ENCODE measurements at places on chromosomes 16 and 17.

- no peak for DNase-seq
These were observed 11.0 kb downstream of the ACSM3 start for GRCh38 chr16:20774703-20775362.

- DNase-seq: no peak
These were observed 56.4 kb downstream of the SLC6A2 start for GRCh38 chr16:55711959-55712876.

DNA sequence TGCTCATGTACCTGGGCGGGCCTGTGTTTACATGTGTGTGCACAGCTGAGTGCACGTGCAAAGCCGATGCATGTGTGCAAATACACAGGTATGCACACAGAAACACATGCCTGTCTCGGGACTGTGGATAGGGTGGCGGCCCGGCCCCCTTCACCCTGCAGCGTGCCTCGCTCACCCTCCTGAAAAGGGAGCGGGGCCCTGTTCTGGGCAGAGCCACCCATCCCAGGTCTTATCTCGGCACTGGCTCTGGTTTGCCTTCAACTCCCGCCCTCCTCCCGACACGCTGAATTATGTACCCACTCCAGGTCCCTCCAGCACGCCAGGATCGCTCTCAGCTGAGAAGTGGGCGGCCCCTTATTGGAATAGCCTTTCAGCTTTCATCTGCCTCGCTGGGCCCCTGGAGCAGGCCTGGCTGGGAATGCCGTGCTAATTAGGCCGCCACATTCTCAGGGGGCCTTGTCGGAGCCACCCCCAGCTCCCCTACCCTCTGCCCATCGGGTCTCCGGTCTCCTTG lies 77.8 kb downstream of the RTN4RL1 start:
- DNase-seq: no peak

- no peak for DNase-seq
These were observed 72.5 kb downstream of the KNOP1 start for GRCh38 chr16:19645557-19645981.

GRCh38 chr16:642189-643049 lies 791 bp downstream of the MCRIP2 start:
- no peak for DNase-seq

- no peak for DNase-seq
These were observed 438.8 kb downstream of the PMP22 start for GRCh38 chr17:14826358-14826757.
